NCI-H1436 (cell line): ENCODE measurements at places on chromosomes 3 and 15.

GRCh38 chr15:69170597-69170996 is 10.2 kb downstream of the GLCE start:
- DNase-seq: peak; percentile 51

DNA sequence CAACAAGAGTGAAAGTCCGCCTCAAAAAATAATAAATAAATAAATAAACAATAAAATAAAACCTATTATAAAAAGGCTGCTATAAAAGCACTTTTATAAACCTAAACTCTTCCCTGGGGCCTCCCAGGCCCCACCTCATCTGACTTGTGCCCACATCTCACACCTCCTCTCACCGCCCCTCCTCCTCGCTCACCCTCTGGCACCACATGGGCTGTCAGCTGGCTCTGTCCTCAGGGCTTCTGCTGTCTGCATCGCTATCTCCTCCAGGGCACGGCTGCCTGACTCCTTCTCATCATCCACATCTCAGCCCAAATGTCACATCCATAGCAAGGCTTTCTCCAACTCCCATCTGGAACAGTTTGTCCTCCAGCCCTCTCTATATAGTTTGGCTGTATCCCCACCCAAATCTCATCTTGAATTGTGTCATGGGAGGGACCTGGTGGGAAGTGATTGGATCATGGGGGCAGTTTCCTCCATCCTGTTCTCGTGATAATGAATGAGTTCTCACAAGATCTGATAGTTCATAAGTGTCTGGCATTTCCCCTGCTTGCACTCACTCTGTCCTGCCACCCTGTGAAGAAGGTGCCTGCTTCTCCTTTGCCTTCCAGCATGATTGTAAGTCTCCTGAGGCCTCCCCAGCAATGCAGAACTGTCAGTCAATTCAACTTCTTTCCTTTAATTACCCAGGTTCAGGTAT is 8.8 kb upstream of the SH3BP5 start:
- DNase-seq: no peak

DNA sequence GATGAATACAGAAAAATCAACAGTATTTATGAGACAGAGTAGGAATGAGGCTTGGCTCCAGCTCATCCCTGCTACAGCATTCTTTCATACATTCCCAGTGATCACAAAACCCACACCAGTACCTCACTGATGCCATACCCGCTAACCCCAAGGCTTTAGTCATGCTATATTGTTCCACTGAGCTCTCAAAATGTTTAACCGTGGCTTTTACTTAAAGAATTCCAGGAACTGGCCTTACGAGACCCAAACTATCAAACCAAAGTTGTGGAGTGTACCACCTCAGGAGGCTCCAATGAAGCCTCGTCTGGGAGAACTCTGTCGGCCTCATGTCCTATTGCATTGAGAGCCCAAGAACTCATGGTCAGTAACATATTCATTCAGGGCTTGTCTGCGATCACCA is 278.9 kb downstream of the ULK4 start:
- no peak for DNase-seq

DNA sequence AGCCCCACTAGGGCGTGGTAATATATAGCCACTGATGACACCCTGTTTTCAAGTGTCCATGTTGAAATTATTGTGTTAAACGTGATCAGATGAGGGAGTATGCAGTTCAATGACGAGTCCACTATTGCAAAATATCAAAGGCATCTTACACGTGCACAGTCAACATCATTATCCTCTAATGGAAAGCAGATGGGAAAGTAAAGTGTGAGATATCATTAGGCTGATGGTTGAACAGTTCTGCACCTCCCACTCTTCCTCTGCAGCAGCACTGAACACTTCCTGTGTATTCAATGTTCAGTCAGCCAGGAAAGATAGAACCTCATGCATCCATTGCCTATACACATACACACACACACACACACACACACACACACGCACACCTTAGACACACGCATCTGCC is 431.8 kb upstream of the CCDC54 start:
- peak; percentile 5 for DNase-seq

DNA sequence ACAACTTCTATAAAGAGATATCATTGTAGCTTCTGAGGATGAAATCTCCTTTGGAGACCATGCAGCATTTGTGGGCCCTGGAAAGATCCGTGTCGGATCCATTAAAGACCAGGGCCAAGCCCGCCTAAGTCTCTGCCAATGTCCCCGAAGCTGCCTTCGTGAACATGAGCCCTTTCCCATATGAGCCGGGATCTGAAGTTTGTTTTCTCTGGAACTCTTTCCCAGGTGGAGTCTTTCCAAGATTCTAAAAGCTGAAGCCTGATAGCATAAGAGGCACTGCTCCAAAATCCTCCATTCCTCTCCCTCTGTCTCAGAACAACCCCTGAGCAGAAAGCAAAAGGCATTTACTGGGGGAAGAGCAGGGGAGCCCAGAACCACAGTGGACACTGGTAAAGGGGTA is 274.6 kb downstream of the NTRK3 start:
- no peak for DNase-seq

DNA sequence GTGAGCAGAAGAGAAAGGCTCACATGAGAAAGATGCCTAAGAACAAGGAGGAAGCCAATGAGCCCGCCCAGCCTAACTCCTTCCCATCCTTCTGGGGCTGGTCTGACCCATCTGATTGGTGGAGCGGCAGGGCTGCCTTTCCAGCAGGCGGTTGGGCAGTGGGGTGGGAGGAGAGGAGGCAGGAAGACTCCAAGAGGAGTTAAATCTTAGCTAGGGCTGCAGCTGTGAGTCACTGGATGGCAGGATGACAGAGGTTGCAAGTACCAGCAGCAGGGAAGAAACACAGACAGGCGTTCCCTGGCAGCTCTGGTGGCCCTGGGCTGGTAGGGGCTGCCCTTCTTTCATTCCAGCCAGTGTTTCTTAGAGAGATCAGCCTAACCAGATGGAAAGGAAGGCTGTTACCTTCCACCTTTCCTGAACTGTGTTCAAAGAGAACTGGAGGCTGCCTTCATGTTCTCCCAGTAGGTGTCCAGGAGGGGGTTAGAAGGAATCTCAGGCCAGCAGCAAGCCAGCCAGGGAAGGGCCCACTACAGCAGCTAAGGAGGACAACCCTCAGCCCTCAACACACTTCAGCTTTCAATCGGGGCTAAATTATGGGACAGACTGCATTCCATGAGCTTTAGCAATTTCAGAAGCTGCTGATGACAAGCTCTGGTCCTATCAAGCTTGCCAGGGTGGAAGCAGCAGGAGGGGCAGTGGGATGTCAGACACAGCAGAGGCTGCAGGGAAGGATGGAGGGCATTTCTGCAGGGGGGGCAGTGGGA is 50.3 kb downstream of the CHSY1 start:
- DNase-seq: no peak

- no peak for DNase-seq
Measured at GRCh38 chr3:131540143-131540542, 37.4 kb upstream of the MRPL3 start.

DNA sequence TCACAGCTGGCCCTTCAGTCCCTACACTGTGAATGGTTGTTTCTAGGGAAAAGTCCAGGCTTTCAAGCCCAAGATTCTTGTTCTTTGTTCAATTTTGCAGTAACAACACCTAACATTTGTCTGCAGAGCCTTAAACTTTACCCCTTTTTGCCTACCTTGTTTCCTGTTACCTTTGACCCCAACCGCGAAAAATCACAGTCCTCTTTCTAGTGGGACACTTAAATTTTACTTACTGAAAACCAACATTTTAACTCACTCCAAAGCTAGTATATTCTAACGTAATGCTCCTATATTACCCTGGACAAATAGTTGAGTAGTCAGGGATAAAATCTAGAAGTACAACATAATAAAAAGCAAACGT is 649 bp upstream of the PIK3CB start:
- no peak for DNase-seq
